Breast epithelium (tissue), 4 donors: ENCODE measurements at places on chromosomes 4 and X. TPM values are rescaled to one million over a fixed set of nuclear protein-coding genes. Genes with fewer than 3 reads are reported as not detected.
A peak's percentile ranks its signal among the peaks of the same experiment; 100 is the strongest.

DNA sequence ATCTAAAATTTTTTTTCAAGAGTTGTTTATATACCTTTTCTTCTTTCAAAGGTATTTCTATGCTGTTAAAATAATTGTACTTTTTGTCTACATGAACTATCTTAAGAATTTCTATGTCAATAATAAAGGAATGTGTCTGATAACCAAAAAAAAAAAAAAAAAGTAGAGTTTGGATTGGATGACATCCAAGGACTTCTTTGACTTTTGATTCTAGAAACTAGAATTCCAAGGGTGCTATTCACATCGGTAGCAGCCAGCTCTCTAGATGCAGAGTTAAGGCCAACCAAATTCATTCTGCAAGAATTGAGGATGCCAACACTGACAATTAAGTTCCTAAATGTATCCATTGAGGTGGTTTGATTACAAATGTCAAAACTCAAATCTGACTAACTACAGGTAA is 42.0 kb upstream of the PRKG2 start:
- DNase-seq: no peak

DNA sequence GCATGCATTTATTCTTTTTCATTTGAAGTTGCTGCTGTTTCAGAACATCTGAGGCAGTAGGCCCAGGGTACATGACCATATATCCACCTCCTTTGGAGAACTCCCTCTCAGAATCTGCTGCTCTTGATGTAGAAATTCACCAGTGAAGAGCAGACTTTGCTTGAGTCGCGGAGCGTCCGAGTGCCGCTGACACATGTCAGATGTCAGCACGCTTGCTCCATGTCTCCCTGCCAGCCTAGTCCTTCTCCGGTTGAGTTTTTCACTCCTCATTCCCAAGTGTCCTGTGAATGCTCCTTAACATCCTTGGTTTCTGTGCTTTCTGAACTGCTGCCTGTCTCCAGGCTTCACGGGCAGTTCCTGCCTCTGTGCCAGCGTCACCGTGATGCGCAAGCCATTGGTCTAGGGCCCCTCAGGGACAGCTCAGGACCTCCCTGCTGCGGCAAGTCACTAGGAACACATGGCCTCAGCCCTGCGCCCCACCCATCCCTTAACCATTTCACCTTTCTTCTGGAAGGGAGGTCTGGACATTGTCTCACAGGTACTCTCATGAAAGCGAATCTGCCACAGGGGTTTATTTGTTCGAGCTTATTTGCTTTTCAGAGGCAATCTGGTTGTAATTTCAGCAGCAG is 93.1 kb upstream of the RBPJ start:
- no peak for DNase-seq

GRCh38 chrX:2928191-2928582 is 952 bp downstream of the ARSD start:
- peak; percentile 39 for DNase-seq

GRCh38 chr4:98068495-98068894 is 74.8 kb downstream of the STPG2 start:
- DNase-seq: no peak

DNA sequence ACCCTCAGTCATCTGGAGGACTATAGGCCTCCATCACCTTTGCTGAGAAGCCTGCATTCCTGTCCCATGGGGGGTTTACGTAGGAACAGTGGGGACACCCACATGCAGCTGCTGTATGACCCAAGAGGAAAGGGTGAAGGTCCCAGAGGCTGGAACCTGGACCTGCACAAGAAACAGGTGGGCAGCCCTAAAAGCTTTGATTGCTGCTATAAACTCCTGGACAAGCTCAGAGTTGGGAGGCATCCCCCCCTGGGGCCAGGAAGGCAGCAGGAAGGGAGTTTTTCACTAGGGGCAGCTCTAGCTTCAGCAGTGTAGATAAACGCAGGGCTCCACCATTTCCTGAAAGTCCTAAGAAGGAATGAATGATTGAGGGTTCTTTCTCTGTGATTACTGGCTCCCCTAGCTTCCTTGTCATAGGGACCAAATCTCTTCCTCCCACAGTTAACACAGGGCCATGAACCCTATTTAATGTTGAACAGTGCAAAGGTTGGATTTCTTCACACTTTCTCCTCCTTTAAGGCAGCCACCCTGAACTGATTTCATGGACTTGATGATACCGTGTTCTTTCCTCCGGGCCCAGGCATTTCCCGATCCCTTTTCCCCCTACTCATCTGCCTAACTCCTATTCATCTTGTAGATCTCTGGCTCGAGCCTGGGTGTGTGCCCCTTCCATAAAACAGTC is 84.2 kb downstream of the CHRNA9 start:
- no peak for DNase-seq

DNA sequence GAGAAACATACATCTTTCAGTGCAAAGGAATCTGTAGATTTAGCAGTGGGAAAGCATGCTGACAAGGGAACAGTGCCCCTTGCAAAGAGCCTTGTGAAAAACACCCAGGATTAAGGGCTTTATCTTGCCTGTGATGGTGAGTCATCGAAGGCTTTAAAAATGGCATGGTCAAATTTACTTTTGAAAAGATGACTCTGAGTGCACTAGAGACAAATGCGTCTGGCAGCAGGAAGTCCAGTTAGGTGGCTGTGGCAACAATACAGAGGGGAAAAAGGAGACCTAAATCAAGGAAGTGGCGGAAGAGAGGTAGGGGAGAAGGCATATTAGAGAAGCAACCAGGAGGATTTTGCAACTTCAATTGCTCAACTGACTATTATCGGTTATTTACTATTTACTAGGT is 472.6 kb upstream of the CPEB2 start:
- no peak for DNase-seq

- no peak for DNase-seq
Observed at GRCh38 chr4:102901804-102902203, 33.0 kb downstream of the CISD2 start.

GRCh38 chr4:41865981-41866798 is 69.0 kb upstream of the TMEM33 start:
- DNase-seq: no peak

GRCh38 chr4:6957994-6958393 is 48.4 kb downstream of the TBC1D14 start:
- DNase-seq: peak; percentile 47

GRCh38 chrX:12956704-12957534 is 18.0 kb upstream of the TMSB4X start:
- DNase-seq: no peak

- no peak for DNase-seq
Observed at GRCh38 chrX:77003956-77004355, 443.2 kb upstream of the FGF16 start.

- DNase-seq: peak; percentile 25
Observed at GRCh38 chr4:123699880-123700771, 303.5 kb downstream of the SPRY1 start.

DNA sequence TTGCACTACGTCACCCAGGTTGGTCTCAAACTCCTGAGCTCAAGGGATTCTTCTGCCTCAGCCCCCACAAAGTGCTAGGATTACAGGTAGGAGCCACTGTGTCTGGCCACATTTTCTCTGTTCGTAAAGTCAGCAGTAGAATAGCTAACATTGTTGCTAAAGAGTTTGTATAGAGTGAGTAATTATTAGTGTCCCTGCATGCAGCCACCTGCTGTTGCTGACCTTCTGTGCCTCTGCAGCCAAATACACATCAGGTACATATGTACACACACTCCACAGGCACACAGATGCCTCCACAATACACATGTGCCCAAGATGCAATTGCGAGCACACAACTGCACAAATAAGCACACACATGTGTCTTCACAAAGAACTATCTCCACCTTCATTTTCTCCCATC is 10.9 kb downstream of the DRD5 start:
- no peak for DNase-seq

DNA sequence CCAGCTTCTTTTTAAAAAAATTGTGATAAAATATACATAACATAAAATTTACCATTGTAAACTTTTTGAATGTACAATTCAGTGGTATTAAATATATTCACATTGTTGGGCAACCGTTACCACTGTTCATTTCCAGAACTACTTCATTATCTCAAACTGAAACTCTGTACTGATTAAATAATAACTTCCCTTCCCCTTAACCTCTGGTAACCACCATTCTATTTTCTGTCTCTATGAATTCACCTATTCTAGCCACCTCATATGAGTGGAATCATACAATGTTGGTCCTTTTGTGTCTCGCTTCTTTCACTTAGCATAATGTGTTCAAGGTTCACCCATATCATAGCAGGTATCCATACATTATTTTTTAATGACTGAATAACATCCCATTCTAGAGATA is 8.3 kb downstream of the GPR50 start:
- DNase-seq: no peak

- no peak for DNase-seq
Observed at GRCh38 chr4:3638080-3638795, 106.0 kb upstream of the LRPAP1 start.

DNA sequence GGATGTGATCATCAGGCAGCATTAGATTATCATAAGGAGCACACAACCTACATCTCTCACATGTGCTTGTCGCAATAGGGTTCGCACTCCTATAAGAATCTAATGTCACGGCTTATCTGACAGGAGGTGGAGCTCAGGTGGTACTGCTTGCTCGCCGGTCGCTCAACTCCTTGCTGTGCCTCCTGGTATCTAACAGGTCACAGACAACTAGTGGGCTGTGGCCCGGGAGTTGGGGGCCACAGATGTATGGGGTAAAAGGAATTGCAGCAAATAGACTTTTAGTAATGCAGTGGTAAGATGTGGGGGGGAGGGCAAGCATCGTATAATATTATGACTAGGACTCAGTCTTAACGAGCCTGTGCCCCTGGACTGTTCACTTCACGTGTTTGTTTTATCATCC is 624.8 kb downstream of the CENPC start:
- DNase-seq: no peak

DNA sequence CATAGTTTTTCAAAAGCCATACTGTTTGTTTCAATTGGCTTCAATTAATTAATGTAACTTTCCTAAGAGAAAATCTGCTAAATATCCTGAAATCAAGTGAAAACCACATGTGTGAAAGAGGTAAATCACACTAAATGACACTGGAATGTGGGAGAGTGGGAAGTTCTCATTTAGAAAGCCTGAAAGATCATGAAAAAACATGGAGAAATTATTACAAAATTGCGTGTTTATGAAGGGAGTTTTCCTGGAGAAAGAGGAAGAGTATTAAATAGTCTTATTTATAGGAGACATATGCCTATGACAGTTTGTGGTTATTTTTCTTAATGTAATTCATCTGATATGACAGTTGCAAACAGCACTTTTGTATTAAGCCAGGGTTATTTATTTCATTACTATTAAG is 183.7 kb downstream of the DKK2 start:
- no peak for DNase-seq

DNA sequence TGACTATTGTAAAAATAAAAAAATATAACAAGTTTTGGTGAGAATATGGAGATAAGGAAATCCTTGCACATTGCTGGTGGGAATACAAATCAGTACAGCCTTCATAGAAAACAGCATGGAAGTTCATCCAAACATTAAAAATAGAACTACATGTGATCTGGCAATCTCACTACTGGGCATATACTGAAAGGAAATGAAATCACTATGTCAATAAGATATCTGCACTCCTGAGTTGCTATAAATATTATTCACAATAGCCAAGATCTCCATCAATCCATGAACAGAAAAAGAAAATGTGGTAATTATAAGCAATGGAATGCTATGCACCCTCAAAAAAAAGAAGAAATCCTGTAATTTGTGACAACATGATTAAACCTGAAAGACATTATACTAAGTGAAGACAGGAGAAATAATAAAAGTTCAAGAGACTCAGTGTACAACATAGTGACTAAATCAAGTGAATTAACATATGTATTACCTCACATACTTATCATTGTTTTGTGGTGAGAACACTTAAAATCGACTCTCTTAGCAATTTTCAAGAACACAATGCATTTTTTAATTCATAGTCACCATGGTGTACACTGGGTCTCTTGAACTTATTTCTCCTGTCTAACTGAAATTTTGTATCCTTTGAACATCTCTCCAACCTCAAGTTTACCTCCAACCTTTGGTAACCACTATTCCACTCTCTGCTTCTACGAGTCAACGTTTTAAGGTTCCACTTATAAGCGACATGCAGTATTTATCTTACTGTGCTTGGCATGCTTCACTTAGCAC is 1703.7 kb upstream of the AGA start:
- no peak for DNase-seq

GRCh38 chrX:128754130-128754529 is 701.9 kb upstream of the ACTRT1 start:
- no peak for DNase-seq

DCAF4L1 gene
- 0.29 TPM for total RNA-seq

ELF4 gene
- total RNA-seq: 9.2 TPM

TMEM128 gene
- 15.2 TPM for total RNA-seq

NUDT10 gene
- total RNA-seq: 1.3 TPM

SUPT20HL1 gene
- not detected for total RNA-seq

POLN gene
- 4.7 TPM for total RNA-seq

RNF128 gene
- total RNA-seq: 3.9 TPM

SOD3 gene
- 131 TPM for total RNA-seq

ZNF711 gene
- 14.5 TPM for total RNA-seq
